Activated CD4-positive, alpha-beta T cell treated with anti-CD3 and anti-CD28 coated beads for 4 hours (primary cell): ENCODE measurements at places on chromosomes 7 and 10.

GRCh38 chr7:81627536-81628287 is 142.1 kb downstream of the HGF start:
- DNase-seq, result no peak

DNA sequence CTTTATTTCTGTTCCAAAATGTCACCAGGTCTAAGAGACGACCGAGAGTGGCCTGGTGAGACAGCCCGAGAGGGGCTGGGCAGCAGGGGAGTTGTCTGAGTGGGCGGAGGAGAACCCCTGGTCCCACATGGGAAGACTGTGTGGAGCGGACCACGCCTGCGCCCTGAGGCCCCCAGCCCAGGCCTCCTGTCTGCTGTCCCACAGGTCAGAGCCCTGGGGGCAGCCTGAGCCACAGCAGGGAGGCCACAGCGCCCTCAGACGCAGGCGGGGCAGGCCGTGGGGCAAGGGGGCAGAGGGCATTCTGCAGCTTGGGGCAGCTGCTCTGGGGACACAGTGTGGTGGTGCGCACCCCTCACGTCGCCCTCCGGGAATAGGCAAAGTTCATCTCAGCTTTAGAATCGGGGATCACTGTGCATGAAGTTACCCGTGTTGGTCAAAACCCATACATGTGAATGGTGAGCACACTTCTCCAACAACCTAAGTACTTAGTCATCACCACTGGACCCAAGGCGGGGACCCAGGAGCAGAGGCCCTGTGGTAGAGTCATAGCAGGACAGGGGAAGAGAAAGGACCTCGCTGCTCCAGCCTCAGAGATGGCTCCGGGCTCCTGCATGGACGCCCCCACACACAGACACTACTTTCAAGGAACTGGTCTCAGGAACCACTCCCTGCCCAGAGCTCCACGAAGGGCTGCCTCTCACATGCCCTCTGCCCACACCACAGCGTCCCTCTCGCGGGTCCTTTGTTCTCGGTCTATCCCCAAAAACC is 214.7 kb downstream of the ELFN1 start:
- no peak for DNase-seq

GRCh38 chr7:24336461-24336860 is 52.5 kb downstream of the NPY start:
- no peak for DNase-seq

DNA sequence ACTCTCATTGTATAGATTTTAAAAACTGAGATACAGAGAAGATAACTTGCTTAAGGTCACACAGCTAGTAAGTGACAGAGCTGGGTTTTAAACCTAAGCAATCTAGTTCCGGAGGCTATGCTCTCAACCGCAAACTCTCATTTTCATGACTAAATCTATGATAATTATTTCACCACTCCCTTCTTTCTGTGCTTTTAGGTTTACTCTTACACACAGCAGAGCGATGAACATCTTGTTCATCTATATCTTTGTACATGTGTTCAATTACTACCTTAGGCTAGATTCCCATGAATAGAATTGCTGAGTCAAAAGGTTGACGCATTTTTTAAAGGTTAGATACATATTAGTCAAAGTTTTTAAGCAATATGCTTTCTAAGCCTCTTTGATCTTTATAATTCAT is 154.8 kb downstream of the CHN2 start:
- DNase-seq, result no peak

DNA sequence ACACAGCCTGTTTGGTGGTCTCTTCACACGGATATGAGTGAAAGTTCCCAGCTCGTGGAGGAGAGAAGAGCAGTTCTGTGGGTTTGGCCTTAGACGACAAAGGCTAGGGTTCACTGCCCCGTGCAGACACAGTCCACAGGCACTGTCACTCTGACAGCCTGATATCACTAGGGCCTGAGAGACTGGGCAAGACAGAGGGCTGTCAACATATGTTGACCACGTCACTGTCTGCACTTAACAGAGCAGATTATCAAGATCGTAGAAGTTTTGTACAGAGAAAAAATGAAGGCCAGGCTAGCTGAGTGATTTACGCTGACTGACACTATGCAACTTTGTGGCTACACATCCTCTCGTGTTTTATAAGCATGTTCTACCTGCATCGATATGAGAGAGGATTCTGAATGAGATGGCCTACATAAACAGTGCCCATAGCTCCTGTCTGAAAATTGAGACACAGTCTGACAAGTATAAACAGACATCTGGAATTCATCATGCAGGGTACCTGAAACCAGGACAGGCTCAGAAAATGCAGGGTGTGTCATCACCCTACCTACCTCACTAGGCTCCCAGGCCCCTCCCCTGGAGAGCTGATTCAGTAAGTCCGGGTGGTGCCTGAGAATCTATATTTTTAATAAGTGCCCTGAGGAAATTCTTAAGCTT is 120.0 kb downstream of the SGMS1 start:
- DNase-seq, result no peak
